ENCODE measurements at places on chromosomes 3 and 15.
A peak's percentile ranks its signal among the peaks of the same experiment; 100 is the strongest.

GRCh38 chr3:24343084-24343783 lies 151.4 kb downstream of the THRB start:
- DNase-seq: no peak

- no peak for DNase-seq
These were observed 68.7 kb upstream of the SNRK start for GRCh38 chr3:43217633-43218032.

DNA sequence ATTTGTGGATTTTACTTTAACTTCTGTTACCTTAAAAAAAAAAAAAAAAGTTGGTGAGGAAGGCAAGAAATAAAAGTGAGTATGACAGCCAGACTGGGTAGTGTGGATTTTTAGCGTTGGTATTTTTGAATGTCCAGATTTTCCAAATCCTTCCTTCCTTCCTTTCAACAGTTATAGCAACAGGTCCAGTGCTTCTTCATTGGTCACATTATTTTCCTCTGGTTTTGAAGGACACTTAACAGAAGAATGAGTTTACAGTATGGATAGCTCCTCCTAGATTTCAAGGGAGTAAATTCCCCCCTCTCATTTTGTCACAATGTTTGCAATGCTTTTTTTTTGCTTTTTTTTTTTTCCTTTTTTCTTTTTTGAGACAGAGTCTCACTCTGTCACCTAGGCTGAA lies 6.4 kb downstream of the MAPKBP1 start:
- DNase-seq: no peak

DNA sequence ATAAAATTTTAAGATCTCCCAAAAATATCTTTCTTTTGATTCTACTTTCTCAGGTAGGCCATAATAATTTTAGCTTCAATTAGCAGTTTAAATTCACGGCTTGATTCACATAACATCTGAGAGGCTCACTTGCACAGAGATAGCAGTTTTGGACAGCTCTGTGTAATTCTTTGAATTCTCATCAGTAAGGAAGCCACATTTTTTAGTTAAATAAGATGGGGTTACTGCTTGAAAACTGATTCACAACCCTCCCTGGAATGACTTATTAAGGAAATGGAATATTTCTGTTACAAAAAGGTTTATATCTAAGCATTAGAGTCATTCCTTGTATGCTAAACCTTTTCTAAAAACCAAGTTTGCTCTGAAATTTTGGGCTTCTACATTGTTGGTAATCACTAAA lies 212.7 kb downstream of the ALCAM start:
- DNase-seq: no peak

DNA sequence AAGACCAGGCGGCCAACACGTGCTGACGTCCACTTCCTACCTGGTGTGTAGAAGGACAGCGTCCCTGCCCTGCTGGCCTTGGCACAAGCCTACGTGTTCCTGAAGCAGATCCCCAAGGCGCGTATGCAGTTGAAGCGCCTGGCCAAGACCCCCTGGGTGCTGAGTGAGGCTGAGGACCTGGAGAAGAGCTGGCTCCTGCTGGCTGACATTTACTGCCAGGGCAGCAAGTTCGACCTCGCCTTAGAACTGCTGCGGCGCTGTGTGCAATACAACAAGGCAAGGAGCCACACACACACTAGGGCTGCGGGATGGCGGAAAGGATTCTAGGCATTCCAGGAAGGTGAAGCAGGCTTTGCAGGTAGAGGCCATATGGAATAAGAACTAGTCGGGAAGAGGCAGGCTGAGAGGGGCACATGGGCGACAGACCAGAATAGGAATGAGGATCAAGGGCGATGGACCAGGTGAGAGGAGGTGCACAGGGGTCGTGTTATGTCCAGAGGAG lies 15.9 kb downstream of the CSRNP1 start:
- DNase-seq: no peak

GRCh38 chr3:64039981-64040733 lies 16.9 kb upstream of the PSMD6 start:
- no peak for DNase-seq

DNA sequence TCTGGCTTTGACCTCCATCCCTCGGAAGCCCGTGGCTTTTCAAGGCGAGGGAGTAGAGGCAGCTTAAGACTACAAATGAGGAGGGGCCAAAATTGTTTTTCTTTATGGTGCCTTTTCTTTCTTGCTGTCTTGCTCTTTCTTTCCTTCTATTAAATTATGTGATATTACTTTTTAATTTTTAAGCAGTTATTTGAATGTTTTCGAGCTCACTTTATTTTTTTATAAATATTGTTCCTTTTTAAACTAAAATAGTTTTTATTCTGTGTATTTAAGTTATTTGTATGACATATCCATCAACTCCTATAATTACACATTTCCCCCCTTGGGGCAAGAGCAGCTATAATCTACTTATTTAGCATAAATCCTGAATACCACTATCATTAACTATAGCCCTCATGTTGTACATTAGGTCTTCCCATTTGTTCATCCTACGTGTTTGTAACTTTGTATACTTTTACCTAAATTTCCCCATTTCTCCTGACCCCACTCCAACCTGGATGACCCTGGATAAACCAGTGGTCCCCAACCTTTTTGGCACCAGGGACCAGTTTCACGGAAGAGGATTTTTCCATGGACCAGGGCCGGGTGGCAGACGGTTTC lies 622 bp upstream of the PLSCR1 start:
- DNase-seq: no peak

DNA sequence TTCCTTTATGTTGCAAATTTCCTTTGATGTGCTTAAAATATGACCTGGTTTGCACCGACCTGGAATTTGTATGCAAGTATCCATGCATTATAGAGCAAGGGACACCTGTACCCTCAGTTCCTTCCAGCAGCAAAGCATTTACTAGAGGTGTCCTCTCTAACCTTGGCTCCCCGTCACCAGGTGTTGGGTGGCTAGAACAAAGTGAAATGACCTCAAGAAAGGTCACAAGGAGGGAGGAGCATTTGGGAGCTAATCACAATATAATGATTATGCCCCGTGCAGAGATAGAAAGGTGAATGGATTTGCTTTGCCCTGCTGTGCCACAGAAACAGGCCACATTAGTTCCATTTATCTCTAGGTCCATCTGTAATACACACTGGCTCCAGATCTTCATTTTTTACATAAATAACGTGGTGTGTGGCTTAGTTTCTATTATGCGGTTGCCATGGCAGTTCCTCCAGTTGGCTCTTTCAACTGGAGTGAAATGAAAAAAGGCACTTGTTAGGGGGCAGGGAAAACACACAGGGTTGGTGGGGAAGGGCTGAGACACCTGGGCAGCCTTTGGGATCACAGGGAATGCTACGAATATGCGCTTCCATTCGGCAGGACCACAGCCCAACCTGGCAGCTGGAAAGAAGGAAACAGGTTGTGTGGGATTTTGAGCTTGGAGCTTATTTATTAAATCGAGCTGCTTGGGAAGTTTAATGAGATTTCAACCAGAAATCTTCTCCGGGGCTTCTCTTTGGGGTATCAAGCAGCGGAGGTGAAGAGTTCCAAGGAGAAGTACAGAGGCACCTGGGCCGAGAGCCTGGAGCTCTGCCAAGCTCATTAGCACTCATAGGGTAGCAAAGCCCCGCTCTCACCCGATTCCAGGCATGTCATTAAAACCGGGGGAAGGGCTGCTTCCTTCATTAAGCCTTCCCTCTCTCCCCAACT lies 233.5 kb upstream of the ST8SIA2 start:
- DNase-seq: no peak

DNA sequence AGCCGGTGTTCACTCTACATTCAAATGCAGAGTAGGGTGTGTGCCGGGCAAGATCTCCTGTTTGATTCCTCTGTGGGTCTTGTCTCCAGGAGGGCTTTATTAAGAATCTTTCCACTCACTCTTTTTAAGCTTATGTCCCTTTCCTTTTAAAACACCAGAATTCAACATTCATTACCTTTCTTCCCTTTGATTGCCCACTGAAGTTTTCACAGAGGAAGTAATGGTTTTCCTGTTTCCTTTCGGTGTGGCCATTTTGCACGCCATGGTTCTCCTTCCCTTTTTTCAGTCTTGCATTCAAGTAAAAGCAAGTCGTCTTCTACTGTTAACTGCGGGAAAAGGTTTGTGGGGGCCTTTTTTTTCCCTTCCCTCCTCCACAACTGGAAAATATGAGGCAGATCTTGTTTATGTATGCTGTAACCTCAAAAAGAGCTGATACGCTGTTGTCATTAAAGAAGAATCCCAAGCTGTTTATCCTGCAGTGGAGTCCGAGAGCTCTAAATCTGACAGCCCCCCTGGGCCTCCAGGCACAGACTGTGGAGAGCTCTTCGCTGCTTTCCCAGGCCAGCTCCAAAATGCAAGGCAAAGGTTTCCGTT lies 40.5 kb downstream of the FILIP1L start:
- DNase-seq: no peak

DNA sequence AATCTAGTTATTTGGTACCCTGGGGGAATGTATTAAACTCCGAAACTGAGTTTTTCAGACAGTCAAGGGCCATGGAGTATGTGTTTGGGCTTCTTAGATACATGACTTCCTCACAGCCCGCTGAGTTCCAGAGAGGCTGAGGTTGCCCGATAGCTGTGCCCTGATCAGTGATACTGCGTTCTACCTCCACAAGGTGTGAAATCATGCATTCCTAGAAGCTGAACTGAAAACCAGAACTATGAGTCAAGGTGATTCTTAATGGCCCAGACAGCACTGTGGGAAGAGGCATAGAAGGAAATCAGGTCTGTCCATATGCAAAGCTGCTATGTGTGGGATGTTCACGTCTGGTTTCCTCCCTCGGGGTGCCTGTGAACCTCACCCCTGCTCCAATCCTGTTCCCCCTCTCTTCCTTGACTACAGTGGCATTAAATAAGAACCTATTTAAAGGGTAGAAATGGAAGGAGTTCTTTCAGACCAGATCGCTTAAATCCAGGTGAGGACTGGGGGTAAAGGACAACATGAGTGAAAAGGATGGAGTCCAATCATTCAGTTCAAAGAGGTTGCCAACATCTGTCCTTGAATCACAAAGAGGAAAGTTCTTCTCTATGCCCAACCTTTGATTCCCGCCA lies 74.3 kb downstream of the MYO1E start:
- DNase-seq: peak; percentile 44

DNA sequence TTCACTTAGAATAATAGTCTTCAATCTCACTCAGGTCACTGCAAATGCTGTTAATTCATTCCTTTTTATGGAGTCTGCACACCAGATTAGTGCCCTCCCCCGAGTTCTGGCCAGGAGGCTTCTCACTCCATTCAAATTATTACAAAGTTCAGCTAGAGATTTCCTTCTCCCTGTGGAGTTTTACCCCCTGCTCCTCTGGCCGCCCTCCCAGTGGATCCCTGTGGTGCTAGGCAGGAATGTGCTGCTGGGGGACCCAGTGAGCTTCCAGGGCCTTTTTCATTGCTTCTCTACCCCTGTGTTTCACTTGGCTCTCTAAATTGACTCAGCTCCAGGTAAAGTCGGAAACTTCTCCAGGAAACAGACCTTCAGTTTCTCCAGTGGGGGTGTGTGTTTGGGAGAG lies 42.7 kb upstream of the CD200R1L start:
- DNase-seq: no peak

DNA sequence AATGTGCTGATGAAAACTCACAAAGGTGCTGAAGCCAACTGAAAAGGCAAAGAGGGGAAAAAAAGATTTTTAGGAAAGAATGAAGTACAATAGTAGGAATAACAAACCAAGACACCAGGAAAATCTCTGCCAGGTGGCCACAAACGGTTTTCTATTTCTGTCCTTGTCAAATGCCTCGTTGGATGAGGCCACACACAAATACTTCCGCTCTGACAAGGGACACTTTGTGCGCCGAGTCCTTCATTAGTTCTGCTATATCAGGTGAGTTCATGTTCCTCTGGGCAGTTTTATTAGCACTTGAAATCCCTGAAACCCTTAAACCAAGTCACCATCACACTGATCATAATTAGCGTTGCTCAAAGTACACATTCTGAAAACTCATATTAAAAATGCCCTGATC lies 373.1 kb downstream of the VPS13C start:
- DNase-seq: no peak

- DNase-seq: no peak
These were observed 4.4 kb downstream of the LAMP3 start for GRCh38 chr3:183158113-183158512.

GRCh38 chr3:109114746-109115145 lies 3.2 kb downstream of the MORC1 start:
- no peak for DNase-seq
